Ovary (tissue), 10 donors: ENCODE measurements at places on chromosomes 6 and 20. TPM values are rescaled to one million over a fixed set of nuclear protein-coding genes. Genes with fewer than 3 reads are reported as not detected.

The GRM4 gene
- total RNA-seq: not detected

DNA sequence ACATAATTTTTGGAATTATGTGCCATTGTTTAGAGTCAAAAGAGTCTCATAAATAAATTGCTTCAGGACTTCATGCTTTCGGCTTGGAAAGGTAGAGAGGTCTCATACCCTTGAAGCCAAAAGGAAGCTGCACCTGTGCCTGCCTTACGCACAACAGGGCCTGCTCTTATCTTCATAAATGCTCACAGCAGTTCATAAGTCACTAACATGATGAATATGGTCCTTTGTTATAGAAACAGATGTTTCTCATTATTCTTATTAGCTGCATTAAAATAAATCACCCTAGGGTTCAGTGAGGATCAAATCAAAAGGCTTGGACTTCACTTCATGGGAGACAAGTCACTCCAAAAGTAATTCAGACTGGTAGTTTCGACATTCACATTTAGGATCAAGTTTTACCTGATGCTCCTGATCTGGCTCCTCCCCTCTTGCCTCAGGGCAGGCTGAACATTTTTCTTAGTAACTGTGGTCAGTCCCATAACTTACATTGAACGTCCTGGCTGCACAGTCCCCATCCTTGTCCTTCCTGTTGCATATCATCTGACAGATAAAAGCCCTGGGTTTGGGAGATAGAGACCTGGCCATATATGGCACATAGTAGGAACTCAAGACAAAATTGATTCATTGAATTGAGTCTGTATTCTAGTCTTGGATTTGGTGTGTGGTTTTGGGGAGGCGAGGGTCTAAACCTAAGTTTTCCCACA is 20.7 kb upstream of the SH3BGRL2 start:
- H3K36me3 ChIP-seq: no peaks in the 10 kb centered on the region
- H3K27ac ChIP-seq: no peak overlapping the region
- peaks cover 1% of the 10 kb centered on the region for H3K4me1 ChIP-seq
- no peak overlapping the region for H3K4me3 ChIP-seq

GRCh38 chr20:42923348-42923918 is 266.3 kb downstream of the PTPRT start:
- H3K27me3 ChIP-seq: no peaks in the 10 kb centered on the region
- no peak overlapping the region for H3K27ac ChIP-seq
- no peaks in the 10 kb centered on the region for H3K4me1 ChIP-seq
- no peaks in the 10 kb centered on the region for H3K36me3 ChIP-seq

DNA sequence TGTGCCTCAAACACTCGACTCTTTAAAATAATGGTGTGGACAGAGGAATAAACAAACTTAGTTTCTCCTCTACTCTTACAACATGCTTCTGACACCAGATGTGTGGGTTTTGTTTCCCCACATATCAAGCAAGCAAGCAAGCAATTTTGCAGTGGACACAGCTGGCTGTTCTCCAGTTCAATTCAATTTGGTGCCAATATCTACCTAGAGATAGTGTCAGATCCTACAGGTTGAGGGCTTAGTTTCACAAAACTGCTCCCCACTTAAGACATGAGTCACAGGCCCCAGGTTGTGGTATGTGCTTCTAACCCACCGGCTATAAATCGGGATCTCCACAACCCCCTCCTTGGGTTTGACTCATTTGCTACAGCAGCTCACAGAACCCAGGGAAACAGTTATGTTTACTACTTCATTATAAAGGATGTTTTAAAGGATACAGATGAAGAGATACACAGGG is 131.4 kb upstream of the TRAF3IP2 start:
- peaks cover 9% of the 10 kb centered on the region for H3K4me1 ChIP-seq
- no peak for DNase-seq
- no peaks in the 10 kb centered on the region for H3K27me3 ChIP-seq

DNA sequence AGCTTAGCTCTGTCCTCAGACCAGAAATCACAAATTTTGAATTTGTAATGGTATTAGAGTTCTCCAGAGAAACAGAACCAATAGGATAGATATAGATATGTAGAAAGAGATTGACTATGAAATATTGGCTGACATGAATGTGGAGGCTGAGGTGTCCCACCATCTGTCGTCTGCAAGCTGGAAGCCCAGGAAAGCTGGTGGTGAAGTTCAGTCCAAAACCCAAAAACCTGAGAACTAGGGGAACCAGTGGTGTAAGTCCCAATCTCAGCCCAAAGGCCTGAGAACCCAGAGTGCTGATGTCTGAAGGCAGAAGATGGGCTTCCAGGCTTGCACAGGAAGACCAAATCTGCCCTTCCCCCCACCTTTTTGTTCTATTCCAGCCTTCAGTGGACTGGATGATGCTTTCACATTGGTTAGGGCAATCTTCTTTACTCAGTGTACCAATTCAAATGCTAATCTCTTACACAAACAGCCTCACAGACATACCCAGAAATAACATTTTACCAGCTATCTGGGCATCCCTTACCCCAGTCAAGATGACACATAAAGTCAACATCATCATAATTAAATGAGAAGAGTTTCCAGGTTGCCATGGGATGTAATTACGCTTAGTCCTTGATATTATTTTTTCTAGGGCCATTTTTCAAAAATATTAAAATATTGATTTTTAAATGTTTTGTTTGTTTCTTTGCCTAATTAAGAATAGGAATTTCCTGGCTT is 570.8 kb downstream of the UTRN start:
- no peak for DNase-seq
- no peak overlapping the region for H3K27ac ChIP-seq
- no peaks in the 10 kb centered on the region for H3K36me3 ChIP-seq
- H3K4me1 ChIP-seq: no peaks in the 10 kb centered on the region
- H3K27me3 ChIP-seq: no peaks in the 10 kb centered on the region
